T-helper 2 cell (primary cell): ENCODE measurements at places on chromosomes 3 and 15.

DNA sequence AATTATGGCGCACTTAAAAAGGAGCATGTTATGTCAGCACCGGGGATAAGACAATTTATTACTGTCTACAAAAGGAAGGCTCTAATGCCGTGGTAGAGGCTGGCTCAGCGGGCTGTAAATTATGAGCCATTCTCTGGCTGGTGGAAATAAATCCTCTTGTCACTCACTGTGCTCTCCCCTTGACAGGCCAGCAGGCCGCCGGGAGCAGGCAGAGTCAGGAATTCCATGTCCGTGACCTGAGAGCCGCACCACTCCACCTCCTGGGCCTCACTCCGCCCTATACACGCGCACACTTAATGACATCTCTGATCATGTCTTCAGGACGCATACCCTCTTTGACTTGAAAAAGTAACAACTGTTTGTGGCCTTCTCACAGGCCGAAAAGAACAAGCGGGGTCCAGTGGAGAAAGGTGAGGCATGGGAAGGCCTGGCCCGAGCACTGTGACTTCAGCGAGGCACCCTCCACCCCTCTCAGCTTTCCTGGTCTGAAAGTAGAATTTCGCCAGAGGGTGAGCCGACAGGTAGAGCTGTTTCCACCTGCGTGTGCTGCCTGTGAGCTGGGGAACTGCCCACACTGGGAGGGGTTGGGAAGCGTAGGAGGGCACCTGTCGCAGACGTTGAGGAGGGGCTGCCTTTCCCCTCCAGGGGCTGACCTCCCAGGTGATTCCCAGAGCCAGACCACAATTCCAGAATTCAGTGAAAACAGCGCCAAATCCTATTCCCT is 13.2 kb upstream of the PCSK6 start:
- DNase-seq, result no peak

- DNase-seq, result peak; percentile 43
These were observed 2.8 kb downstream of the FURIN start for GRCh38 chr15:90871139-90871715.

GRCh38 chr3:53144446-53144845 is 14.2 kb upstream of the RFT1 start:
- DNase-seq, result no peak

DNA sequence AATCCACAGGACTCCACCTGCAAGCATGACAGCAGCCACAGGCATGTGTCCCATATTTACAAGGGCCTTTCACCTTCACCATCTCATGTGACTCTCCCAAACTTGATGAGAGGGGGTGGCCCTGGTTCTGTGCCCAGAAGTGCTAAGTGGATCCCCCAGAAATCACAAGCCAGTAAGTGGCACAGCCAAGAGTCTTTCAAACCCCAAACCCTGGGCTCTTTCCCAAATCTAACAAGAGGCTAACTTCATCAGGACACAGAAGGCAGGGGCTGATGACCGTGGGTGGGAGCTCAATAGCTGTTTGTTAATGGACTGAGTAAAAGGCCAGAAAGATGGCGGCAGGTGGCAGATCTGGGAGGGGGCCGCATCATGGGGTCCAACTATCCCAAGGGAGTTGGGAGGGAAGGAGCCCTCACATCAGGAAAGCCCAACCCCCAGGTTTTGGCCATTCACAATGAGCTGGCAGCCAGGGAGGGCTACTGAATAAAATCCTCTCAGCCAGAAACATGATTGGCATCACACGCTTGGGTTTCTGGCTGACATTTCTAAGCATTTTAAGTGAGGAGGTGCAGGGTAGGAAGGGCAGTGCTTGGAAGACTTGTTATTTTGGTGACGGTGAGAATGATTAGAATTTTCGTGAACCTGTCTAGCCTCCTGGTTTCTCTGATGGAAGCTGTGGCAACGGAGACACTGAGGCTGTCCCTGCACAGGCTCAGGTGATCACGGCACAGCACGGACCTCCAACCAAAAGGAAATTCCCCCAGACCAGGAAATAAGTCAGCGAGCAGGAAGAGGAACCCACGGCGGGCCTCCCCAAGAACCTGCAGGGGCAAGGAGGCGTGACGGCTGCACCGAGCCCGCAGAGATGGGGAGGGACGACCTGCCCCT is 109.3 kb downstream of the OXNAD1 start:
- peak; percentile 29 for DNase-seq

DNA sequence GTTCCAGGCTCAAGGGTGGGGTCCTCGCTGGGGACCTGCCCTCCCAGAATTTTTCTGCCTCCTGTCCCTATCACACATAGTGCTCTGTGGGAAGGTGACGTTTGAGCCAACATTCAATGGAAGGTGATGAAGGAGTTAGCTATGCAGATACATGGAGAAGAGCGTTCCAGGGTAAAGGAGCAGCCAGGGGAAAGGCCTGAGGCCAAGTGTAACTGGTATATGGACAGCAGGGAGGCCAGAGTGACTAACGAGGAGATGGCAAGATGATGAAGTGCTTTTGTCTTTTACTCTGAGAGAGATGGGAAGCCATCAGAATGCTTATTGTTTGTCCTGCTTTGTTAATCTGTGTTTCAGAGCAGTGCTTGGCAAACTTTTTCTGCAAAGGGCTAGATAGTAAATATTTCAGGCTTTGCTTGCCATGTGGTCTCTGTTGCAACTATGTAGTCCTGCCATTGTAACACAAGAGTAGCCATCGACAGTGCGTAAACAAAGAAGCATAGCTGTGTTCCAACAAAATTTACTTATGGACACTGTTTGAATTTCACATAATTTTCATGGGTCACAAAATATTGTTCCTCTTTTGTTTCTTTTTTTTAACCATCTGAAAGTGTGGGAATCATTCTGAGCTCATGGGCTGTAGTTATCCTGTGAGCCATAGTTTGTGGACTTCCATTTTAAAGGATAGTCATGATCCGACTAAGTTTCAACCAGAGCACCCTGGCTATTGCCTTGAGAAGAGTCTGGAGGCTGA is 25.8 kb upstream of the PIAS1 start:
- DNase-seq, result no peak

DNA sequence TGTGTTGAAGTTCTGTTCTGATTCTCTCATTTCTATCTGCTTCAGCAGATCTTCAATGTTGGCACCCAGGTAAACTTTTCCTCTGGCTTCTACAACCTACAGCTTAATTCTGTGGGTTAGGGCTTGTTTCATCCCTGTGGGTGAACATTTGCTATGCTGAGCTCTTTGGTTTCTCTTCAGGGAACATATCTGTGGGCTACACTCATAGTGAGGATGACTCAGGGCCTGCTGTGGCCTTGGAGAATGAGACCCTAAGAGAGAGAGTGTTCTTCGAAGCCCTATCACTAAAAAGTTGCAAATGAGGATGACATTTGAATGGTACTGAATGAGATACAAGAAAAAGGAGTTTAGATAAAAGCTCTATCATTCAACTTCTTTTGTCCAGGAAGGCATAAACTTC is 346.2 kb upstream of the CBLB start:
- DNase-seq, result no peak

- no peak for DNase-seq
These were observed 5.4 kb downstream of the MUC4 start for GRCh38 chr3:195806211-195806915.

DNA sequence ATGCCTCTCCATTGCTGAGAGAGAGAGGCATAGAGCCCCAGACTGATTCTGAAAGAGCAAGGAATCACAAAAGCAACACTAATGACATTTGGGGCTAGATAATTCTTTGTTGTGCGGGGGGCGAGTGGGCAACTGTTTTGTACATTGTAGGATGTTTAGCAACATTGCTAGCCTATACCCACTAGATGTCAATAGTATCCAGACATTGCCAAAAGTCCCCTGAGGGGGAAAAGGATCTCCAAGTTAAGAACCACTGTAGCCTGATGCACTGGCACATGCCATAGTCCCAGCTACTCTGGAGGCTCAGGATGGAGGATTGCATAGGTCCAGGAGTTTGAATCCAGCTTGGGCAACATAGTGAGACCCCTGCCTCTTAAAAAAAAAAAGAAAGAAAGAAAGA is 22.8 kb upstream of the GOLM2 start:
- no peak for DNase-seq

- DNase-seq, result no peak
These were observed 48.2 kb upstream of the TNK2 start for GRCh38 chr3:195956577-195956976.

DNA sequence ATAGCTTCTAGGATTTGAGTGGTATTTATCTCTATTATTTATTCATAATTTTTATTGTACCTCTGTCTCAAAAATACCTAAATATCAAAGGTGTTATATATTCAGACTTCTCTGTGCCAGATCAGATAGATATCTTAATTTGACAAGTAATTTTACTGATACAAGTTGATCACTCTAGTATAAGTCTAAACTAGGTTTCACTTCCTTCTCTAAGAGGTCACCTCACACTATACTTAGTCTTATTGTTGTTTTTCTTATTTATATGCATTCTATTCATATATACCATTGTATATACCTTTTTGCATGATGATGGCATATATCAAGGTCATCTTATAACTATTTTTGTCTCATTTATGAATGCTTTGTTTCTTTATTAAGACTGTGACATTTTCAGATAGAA is 26.4 kb upstream of the HGD start:
- DNase-seq, result no peak

- no peak for DNase-seq
These were observed 120.0 kb downstream of the ATG7 start for GRCh38 chr3:11392014-11392859.
